Stimulated activated CD8-positive, alpha-beta memory T cell treated with anti-CD3 and anti-CD28 coated beads, Interleukin-4, amount 100 ng/mL, for 1 hour (primary cell): ENCODE measurements at places on chromosomes 5 and 9.

GRCh38 chr9:93575796-93576257 is 557 bp upstream of the PHF2 start:
- no peak for DNase-seq

DNA sequence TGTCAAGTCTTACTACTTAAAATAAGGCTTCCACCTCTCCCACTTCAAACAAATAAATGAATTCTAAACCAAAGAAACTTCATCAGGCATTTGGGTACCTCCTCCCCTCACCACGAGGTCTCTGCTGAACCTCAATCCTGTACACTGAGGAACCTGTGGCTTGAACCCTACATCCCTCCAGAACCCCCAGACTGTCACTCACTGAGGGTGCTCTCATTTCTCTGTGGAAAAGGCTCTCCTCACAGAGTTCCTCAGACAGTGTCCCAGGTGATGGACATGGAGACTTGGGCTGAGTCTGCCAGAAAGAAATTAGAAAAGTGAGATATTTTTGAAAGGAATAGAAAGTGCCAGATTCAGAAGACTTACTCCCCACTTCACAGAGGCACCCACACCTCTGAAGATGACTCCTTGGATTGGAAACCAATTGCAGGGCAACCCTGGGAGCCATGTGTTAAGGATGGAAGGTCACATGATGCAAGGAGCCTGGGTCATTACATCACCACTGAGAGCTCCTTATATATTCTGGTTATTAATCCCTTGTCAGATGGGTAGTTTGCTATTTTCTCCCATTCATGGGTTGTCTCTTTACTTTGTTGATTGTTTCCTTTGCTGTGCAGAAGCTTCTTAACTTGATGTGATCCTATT is 19.8 kb downstream of the MLANA start:
- DNase-seq, result no peak

DNA sequence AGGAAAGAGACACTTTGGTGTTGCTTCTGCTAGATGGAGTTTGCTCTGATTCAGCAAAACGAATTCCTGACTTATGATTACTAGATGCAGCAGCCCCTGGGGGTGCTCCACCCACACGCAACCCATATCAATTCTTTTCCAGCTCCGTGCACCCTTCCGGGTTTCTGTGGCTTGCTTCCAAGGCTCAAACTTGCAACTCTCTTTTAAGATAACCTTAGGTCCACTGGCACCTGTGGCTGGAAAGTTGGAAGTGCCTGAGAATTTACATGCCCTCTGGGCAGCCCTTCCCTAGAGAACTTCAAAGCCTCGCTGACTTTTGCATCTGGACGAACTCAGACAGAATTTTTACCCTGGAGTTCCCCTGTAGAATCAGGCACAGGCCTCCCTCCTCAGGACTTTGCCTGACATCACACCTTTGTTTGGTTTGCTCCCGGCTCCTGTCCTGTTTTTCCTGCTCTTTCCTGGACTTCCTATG is 224.9 kb downstream of the SNX18 start:
- DNase-seq, result no peak

- no peak for DNase-seq
Measured at GRCh38 chr5:158163451-158164295, 304.7 kb upstream of the CLINT1 start.

DNA sequence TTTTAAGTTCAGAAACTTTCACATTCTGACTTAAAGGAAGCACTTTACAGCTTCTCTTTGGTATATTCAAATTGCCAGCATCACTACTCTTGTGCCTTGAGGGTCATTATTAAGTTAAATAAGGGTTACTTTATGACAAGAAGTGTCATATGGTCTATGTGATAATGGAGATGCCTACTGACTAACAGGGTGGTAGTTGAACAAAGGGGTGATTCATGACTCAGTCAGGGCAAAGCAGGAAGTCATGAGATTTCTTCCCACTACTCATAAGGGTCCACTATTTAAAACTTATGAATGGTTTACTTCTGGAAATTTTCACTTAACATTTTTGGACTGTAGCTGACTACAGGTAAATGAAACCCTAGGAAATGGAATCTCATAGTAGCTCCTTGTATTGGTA is 938.3 kb upstream of the PTPRD start:
- DNase-seq, result no peak

DNA sequence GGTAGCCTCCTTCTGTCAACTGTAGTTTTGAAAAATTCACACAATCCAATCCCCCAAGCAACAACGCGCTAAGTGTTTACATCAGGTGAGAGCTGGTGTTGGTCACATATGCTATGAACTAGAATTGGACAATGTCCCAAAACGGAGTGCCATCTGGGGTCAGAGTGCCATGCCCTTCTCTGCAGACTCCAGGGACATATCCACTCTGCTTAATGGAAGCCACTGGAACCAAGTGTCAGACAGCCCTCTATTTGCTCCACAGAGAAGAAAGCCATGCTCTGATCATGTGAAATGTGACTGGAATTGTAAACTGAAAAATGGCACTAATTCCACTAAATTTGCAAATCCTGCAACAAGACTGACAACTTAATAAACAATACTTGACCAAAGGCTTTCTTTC is 12.2 kb downstream of the ABCA1 start:
- DNase-seq, result no peak

DNA sequence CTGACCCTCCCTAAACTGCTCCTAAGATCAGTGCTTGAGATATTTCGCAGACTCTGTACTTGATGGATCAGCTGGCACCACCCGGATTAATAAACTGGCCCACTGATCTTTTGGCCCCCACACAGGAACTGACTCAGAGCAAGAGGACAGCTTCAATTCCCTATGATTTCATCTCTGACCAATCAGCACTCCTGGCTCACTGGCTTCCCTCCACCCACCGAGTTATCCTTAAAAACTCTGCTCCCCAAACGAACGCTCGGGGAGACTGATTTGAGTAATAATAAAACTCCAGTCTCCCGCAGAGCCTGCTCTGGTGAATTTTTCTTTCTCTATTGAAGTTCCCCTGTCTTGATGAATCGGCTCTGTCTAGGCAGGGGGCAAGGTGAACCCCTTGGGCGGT is 36.5 kb upstream of the CD180 start:
- no peak for DNase-seq

DNA sequence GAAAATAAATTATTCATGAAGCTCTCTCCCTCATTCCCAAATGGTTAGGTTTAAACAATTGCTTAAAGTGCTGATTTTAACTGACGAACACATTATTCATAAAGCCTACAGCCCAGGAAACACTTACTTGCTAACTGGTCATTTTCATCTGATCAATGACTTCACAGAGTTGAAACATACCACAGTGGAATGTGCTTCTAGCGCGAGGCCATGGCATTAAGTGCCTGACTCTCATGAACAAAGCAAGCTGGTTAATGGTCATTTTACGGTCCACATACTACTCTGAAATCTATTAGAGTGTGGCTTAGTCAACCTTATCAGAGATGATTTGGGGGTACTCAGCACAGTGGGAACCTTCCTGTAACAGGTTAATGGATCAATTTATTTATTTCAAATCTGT is 114.6 kb downstream of the MED27 start:
- DNase-seq, result no peak

- no peak for DNase-seq
Measured at GRCh38 chr5:160092960-160093707, 26.1 kb downstream of the PWWP2A start.

- DNase-seq, result no peak
Measured at GRCh38 chr9:80382211-80382891, 810.6 kb downstream of the TLE4 start.

- no peak for DNase-seq
Measured at GRCh38 chr5:157343842-157344790, 78.2 kb downstream of the CYFIP2 start.

DNA sequence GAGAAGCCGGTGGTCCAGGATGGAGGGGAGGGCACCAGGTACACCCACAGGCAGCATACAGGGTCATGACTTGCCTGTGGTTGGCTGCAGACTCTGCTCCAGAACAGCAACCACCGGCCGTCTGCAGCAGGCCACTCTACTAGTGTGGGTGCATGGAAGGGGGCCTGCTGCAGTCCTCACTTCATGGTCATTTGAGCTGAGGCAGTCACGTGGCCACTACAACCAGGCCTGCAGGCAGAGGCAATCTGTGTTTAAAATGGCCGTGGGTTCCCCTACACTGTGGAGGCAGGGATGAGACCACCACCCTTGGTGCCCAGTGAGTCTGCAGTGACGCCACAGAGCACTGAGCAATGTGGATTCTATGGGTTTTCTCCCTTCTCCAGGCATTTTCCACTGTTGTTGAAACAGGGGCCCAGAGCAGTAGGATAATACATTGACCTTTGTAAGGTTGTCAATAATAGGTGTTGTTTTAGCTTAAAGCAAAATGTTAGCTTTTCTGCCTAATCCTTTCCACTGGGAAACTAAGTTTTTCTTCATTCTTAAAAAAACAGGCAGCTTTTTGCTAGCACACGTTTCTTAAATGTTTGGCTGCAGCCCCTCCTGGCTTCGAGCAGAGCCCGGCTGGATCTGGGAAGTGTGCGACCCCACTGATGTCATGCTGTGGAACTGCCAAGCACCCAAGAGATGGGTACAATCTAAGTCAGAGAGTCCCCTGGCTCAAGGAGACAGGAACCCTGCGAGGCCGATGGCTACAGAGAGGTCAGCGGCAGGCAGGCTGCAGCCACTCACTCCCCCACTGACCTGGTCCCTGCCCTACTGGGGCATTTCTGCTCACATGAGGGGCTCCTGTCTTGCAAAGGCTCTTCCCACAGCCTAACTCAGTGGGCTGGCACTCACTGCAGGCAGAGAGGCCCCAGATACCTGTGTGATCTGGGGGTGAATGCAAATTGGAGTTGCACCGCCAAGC is 21.2 kb downstream of the GADD45G start:
- DNase-seq, result no peak

- DNase-seq, result no peak
Measured at GRCh38 chr5:79512471-79513307, 1.2 kb downstream of the HOMER1 start.

DNA sequence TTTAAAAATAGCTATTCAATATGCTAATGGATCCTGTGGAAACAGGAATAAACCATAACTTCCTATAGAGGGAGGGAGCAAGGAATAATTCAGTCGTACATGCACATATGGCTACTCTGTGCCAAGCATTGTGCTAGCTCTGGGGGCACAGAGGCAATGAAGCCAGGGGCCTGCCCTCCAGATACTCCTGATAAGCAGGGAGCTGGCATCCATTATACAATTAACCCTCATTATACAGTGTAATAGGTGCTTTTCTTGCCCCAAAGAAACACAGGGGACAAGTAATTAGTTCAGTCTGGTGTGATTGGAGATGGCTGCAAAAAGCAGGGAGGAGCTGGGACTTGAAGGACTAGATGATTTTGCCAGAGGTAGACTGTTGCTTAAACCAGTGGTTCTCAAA is 200.4 kb downstream of the SREK1 start:
- no peak for DNase-seq

DNA sequence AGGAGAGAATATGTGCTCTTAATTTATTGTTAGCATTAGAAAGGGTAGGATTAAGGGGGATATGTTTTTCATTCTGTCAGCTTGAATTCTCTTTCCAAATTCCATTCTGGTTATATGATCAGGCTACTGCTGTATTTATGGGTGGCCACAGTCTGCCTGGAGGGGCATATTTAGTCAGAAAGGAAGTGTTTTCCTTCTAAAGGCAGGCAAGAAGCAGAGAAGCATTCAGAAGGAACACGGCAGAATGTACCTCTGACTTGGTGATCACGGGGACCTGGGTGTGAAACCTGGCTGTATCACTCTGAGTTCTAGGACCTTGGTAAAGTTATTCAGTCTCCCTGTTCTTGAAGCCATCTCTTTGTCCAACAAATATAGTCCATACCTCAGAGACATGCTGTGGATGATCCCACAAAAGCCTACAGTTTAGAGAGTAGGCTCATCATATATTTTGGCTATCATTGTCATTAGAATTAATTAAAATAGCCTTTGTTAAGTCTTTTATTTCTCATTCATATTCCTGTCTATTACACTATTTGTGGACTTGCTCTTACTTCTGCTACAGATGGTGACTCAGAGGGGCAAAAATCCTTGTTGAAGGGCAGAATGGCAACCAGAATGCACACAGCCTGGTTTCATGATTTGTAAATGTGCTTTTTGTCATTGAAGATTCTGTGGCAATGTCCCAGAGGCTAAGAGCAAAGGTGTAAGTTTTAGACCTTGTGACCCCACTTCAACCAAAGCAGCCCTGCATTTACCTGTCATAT is 2.7 kb downstream of the TNC start:
- DNase-seq, result no peak

- DNase-seq, result no peak
Measured at GRCh38 chr5:150553911-150554310, 46.0 kb downstream of the NDST1 start.

- no peak for DNase-seq
Measured at GRCh38 chr9:19748278-19749126, 40.3 kb downstream of the SLC24A2 start.
